Effector CD4-positive, alpha-beta T cell (primary cell): ENCODE measurements at places on chromosomes 3 and 15.

DNA sequence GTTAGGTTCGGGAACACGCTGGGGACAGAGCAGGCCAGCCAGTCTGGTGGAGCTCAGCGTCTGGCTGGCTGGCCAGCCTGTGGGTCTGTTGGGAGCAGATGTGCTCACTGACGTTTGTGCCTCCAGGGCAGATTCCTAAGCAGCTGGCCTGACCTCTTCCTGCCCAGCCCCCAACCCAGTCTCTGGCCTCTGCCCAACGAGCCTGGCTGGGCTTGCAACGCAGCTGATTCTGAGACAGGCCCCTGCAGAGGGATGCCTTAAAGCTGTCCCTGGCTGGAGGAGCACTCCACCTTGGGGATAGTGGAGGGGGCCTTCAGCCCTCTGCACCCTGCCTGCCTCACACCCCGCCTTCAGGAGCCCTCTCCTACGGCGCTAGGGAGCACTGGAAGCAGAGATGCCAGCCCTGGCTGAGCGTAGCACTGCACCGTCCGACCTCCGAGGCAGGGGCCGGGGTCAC, 46.0 kb downstream of the KLF13 start:
- no peak for DNase-seq

GRCh38 chr15:73005446-73005845, 46.8 kb upstream of the NEO1 start:
- no peak for DNase-seq

DNA sequence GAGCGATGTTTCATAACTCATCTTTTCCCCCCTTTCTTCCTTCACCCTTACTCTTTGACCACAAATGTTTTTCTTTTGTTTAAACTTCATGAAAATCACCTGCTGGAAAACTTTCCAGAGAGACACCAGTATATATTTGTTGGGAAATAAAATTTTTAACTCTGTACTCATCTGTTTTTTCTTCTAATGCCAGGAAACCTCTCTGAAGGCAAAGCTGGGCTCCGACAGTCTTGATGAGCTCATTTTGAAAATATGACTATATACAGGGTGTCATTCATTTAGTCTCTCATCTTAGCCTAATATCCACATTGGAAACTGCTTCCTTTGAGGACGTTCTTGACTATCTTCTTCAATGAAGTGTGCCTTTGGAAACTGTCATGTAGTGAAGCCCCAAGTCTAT, 339.6 kb upstream of the ROBO2 start:
- no peak for DNase-seq

GRCh38 chr3:129648391-129648790, 41.9 kb upstream of the PLXND1 start:
- no peak for DNase-seq

- no peak for DNase-seq
Observed at GRCh38 chr3:145906755-145907154, 254.2 kb downstream of the PLOD2 start.

- DNase-seq: no peak
Observed at GRCh38 chr3:8996681-8997121, 33.4 kb upstream of the RAD18 start.

DNA sequence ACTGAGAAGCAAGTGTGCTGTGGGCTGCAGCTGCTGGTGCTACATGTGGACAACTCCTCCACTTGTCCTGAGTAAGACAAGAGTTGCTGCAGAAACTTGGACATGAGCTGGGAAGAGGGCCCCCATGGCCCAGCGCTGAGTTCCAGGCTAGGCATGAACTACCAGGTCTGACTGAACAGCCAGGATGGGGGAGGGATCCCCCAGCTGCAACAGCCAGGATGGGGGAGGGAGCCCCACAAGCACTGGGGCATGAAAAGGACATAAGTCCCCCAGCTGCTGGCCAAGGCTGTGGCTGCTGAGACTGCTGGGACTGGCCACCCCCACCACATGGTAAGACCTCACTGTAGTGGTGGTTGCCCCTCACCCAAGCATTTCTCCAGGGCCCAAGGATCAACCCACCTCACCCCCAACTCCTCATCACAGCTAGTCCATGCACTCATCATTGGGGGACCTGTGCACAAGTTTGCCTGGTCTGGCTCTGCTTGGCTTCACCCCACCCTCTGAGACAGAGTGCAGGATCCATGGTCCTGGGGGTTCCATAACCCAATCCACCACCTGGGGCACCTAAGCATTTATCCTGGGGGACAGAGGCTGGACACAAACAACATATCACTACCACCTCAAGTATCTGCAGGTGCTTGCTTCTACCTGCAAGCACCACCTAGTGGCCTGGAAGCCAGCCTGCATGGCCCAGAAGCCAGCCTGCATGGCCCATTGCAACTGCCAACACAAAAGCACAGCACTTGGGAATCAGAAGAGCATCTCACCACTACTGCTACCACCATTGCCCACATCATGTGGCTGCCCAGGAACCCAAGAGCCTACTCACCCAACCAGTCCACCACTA, 84.5 kb upstream of the STT3B start:
- peak; percentile 8 for DNase-seq

- no peak for DNase-seq
Observed at GRCh38 chr15:32659340-32660155, 18.0 kb downstream of the SCG5 start.

DNA sequence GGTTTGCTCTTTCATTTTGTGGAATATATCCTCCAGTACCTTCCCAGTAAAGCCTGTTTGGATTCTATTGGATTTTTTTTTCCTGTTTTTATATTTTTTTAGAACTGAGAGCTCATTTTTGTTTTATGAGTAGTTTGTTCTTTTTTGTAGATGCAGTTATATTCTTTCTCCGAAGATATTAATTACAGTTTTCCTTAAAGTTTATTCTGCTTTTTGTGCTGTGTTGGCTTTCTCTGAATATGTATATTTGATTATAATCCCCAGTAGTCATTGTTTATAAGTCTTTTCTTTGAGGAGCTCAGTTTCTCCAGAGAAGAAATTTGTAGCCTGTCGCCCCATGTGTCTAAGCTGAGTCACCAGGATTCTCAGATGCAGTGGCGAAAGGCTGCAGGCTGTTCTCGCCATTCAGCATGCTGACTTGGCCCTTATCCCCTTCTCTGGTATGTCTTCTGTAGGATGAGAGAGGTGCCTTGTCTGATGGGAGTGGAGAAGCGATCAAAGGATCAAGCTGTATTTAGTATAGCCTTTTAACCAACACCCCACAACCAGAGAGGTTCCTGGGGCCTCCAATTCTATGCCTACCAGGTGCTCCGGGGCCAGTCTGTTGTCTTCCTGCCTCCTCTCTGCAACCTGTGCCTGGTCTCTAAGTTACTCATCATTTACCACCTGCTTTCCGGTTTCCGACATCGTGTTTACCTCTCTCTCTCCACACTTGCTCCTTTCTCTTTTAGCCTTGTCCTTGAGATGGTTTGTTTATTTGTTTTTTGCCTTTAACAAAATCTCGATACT, 31.7 kb upstream of the MFSD1 start:
- DNase-seq: no peak

DNA sequence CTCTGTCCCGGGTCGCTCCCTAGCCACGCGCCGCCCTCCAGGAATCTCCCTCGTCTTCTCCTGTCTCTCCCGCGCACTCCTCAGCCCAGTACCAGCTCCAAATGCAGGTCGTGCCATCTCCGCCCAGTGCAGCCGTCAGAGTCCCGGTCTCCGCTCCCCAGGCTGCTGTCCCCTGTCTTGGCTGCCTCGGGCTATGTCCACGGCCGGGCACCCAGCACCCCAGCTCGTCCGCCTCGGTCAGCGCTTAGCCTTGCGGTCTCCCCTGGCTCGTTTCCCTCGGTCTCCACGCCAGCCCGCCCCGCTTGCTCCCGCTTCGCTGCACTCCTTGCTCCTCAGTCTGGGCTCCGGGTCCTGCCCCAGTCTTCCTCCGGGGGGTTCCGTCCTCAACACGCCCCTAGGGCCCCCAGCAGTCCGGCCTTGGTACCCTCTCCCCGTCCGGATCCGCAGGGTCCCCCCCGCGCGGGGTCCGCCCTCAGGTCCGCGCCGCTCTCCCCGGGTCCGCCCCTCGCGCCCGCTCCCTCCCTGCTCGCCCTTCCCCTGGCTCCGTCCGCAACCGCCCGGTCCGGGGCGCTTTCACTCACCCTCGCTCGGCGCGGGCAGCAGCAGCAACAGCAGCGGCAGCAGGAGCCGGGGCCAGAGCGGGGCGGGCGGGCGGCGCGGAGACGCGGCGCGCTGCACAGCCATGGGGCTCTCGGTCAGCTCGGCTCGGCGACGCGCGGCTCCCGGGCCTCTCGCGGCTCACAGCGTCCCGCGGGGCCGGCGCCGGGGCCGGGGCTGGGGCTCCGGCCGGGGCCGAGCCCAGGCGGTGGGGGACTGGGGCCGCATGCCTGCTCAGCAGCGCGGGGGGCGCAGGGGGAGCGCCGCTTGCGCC, 462 bp downstream of the IGDCC3 start:
- no peak for DNase-seq

DNA sequence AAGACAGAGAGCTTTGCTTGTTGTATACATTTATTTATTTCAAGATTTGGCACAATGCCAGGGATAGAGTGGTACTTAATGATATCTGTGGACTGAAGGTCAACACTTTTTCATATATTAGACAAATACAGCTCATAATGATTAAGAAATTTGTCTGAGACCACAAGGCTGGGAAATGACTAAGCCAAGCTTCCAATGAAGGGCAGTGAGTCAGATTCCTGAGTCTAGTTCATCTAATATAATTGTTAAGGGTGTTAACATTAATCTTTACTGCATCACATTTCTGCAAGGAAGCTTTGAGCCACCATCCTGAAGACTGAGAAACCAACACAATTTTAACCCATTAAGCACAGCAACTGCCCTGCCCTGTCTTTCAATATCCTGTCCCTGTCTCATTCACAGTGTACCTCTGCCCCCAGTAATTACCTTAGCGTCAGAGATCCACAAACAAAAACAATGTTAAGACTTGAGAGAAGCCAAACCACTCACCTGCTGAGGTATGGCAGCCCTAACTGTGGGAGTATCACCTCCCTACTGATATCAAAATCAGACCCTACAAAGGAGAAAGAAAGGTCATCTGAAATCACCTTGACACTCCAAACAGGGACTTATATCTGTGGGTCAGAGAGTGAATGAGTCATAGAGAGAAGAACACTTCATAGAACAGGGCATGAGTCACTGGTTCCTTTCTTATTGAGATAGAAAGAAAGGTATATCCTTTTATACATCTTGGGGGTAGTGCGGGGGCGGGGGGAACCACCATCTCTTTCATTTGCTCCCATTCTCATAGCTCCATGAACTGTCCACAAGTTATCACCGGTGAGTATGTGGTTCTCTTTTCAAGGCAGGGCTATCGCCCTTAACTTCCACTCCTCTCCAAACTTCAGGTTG, 74.7 kb downstream of the MAGI1 start:
- no peak for DNase-seq

DNA sequence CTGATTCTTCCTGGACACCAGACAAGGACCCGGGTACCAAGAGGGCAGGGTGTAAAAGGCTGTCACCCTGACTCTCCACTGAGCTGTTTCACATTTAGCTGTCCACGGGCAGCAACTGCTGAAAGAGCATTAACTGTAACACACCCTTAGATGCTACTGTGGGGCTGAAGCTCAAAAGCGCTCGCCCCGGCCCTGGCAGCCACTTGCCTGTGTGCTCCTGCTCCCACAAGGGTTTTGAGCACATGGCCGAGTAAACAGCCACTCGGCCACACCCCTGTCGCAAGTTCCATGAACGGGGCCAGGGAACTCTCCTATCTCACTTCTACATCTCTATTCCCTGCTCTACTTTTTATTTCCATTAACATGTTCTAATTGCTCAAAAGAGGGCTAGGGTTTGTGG, 421.7 kb downstream of the TUSC7 start:
- DNase-seq: no peak

- no peak for DNase-seq
Observed at GRCh38 chr3:25171118-25171807, 256.8 kb upstream of the RARB start.

GRCh38 chr3:131081224-131081623, 54.5 kb downstream of the NEK11 start:
- no peak for DNase-seq

GRCh38 chr3:182238126-182238525, 526.4 kb downstream of the SOX2 start:
- DNase-seq: no peak

DNA sequence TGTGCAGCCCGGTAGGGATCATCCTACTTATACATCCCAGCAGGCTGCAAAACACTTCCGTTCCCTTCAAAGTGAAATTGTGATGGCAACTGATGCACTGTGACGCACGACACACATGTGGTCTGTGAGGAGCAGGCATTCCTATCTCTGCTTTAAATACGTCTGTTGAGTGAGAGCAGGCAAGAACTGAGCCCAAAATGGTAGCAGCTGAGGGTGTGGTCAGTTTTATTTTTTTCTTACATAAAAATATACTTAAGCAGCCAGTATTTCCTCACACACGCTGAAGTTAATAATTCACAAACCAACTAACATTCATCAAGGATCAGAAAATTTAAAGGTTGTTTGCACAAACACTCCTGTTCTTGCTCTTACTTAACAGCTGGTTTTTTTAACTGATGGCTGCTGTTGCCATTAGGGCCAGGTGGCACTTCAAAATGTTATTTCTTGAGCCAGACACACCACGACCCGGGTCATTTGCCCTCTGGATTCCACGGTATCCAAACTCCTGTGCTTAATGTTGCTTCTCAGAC, 23.9 kb downstream of the LRIG1 start:
- no peak for DNase-seq

DNA sequence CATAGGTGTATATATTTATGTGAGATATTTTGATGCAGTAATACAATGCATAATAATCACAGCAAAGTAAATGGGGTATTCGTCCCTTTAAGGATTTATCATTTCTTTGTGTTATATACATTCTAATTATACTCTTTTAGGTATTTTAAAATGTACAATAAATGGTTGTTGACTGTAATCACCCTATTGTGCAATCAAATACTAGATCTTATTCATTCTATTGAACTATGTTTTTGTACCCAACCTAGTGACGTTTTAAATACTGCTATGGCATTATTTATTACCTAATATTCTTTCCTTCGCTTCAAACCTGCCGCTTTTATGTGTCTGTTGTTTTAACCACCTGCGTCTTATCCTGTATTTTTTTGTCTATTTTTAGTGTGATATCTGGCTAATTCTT, 132.4 kb downstream of the ADAMTSL3 start:
- DNase-seq: no peak

DNA sequence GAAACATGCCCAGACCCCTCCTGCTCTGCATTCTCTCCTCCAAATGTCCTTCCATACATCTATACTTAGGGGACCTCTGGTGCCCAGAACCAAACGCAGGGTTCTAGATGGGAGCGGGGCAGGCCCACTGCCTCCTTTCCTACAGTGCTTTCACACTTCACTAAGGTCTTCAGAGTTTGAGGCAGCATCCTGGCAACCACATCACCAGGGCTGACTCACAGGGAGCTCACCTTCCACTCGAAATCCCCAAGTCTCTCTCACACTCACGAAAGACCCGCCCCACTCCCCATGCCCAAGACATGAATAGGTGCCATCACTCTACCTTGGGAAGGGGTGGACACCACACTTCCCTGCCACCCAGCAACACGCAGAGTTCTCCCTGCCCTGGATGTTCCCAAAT, 18.9 kb downstream of the HOMER2 start:
- DNase-seq: no peak

- no peak for DNase-seq
Observed at GRCh38 chr3:2446146-2446545, 347.5 kb downstream of the CNTN4 start.
